ENCODE measurements at places on chromosomes 12 and 14. TPM values are rescaled to one million over a fixed set of nuclear protein-coding genes. Genes with fewer than 3 reads are reported as not detected.

The SLC38A4 gene
- total RNA-seq: 0.98 TPM

The POTEM gene
- total RNA-seq: not detected

The IRAK3 gene
- total RNA-seq: 3.9 TPM

The KRT72 gene
- total RNA-seq: not detected
